ENCODE measurements at places on chromosomes 2 and 18. TPM values are rescaled to one million over a fixed set of nuclear protein-coding genes. Genes with fewer than 3 reads are reported as not detected.

The IL1RL1 gene
- 2.2 TPM for total RNA-seq

The SERPINB2 gene
- total RNA-seq = 0.32 TPM

The IL1F10 gene
- not detected for total RNA-seq

The NT5C1B gene
- total RNA-seq = not detected

The EDAR gene
- total RNA-seq = not detected

The MAL gene
- total RNA-seq = 0.45 TPM

The FAP gene
- total RNA-seq = 5.9 TPM

The CHN1 gene
- 11.6 TPM for total RNA-seq

DNA sequence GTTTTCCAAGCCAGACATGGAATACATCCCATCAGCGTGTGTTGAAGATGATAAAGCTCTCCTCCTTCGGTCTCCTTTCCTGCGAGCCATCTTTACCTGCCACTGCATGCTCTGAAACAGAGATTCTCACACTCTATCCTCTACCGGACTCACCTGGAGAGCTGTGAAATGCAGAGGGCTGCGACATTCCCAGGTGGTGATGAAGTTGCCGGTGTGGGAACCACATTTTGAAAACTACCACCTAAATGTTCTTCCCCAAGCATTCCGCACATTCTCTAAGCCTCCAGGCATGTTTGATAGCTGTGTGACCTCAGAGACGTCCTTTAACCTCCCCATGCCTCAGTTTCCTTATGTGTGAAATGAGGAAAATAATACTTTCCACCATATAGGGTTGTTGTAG is 226.2 kb upstream of the RAB6C start:
- H3K27me3 ChIP-seq = no peaks in the 10 kb centered on the region
- H3K36me3 ChIP-seq = no peaks in the 10 kb centered on the region
- H3K4me3 ChIP-seq = no peak overlapping the region
- DNase-seq = no peak
- no peaks in the 10 kb centered on the region for H3K4me1 ChIP-seq

DNA sequence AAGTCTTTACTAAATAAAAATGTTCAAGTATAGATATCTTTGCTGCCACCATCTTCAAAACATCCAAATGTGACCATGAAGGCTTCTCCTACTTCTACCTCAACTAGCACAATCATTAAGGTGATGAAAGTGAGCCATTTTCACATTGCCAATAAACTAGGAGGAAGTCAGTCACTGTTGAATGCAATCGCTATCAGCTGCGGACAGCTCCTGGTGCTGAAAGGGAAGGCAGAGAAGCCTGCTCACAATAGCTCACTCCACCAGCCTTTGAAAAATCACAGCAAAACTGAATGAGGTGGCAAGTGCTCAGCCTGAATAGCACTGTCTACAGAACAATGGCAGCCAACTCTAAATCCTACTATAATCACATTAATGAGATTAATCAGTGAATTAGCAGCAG is 2.2 kb downstream of the MYT1L start:
- H3K27me3 ChIP-seq = no peaks in the 10 kb centered on the region
- H3K4me3 ChIP-seq = no peak overlapping the region
- no peak for DNase-seq

- DNase-seq = no peak
- H3K36me3 ChIP-seq = no peaks in the 10 kb centered on the region
- peaks cover 2% of the 10 kb centered on the region for H3K4me1 ChIP-seq
- H3K4me3 ChIP-seq = no peak overlapping the region
- H3K27ac ChIP-seq = no peak overlapping the region
These were observed 66.7 kb upstream of the ZFP36L2 start for GRCh38 chr2:43292851-43293743.

GRCh38 chr2:165453561-165454094 is 15.9 kb upstream of the CSRNP3 start:
- DNase-seq = no peak
- H3K36me3 ChIP-seq = no peaks in the 10 kb centered on the region
- H3K4me1 ChIP-seq = no peaks in the 10 kb centered on the region
- H3K27ac ChIP-seq = no peak overlapping the region

DNA sequence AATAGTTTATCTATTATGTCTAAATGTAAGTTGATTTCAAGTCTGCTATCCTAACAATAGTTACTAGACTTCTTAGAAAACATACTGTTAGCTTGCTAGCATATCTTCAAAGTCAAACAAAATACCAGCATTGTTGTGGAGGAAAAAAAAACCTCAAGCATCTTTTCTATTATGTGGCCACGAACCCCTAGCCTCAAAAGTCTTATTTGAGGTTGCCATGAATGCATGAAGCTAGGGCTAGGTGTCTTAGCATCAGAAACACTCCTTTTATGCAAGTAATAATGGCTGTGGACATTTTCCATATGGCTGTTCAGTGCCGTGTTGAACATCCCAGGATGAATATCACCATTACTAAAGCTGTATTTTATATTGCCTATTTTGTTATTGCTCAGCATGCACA is 86.6 kb upstream of the OTX1 start:
- H3K4me3 ChIP-seq = no peak overlapping the region
- no peaks in the 10 kb centered on the region for H3K36me3 ChIP-seq
- H3K27ac ChIP-seq = no peak overlapping the region

GRCh38 chr2:38656866-38657480 is 8.9 kb upstream of the GALM start:
- no peak for DNase-seq
- H3K27me3 ChIP-seq = no peaks in the 10 kb centered on the region
- H3K4me3 ChIP-seq = no peak overlapping the region
- H3K27ac ChIP-seq = no peak overlapping the region
- H3K4me1 ChIP-seq = no peaks in the 10 kb centered on the region

- no peaks in the 10 kb centered on the region for H3K36me3 ChIP-seq
- H3K4me3 ChIP-seq = no peak overlapping the region
- H3K27ac ChIP-seq = no peak overlapping the region
- no peaks in the 10 kb centered on the region for H3K27me3 ChIP-seq
- no peak for DNase-seq
These were observed 20.6 kb downstream of the TRIB2 start for GRCh38 chr2:12737297-12737696.

GRCh38 chr18:12589448-12589847 is 68.5 kb downstream of the SPIRE1 start:
- peaks cover 2% of the 10 kb centered on the region for H3K4me1 ChIP-seq
- DNase-seq = no peak
- no peak overlapping the region for H3K27ac ChIP-seq
- H3K36me3 ChIP-seq = no peaks in the 10 kb centered on the region
- no peaks in the 10 kb centered on the region for H3K27me3 ChIP-seq

DNA sequence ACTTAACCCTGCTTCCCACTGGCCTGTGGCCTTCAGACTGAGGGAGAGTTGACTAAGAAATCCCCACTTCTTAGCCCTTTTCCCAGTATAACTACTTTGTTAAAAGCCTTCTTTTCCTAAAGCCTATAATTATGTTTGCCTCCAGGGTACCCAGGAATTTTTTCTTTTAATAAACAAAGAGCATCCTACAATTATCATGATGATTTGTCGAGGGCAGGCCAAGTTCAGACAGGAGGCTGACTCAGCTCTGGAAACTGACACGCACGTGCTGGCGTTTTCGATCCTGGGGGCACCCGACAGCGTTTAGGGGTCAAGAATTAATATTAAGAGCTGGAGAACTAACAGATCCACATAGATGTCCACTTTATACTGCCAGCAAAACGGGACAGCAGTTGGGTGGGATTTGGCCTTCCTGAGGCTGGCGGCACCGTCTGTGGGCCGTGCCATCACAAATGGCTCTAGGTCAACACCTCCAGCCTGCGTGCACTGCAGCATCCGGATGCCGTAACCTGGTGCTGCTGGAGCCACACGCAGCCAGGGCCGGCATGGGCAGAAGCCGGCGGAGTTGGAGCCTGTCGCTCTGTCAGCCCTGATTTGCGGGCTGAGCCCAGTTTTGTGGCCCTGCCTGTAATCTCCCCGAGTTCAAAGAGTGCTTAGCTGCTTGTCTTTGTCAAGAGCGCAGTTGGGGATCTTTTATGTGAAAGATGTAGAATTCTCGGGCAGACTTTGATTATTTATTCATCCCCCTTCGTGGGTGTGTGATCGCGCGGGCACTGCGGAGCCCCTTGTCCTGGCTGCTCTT is 191.0 kb downstream of the GLI2 start:
- no peak overlapping the region for H3K27ac ChIP-seq
- H3K4me3 ChIP-seq = no peak overlapping the region
- DNase-seq = no peak
- H3K4me1 ChIP-seq = no peaks in the 10 kb centered on the region

DNA sequence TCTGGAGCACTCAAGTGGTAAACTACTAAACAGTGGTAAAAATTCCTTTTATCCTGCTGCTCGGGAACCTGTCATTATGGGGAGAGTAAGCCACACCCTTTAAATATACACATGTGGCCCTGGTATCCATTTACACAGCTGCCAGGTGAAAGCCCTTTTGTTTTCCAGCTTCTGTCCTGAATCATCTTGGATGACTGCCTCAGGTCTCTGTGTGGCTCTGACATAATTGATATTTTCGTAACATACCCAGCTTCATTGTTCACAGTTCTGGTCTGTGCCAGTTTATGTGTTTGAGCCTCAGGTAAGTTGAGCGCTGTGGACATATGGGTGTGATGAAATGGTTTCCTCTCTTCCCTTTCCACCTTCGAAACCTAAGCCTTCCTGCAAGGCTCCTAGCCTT is 15.7 kb upstream of the TTC39C start:
- H3K27me3 ChIP-seq = no peaks in the 10 kb centered on the region
- no peaks in the 10 kb centered on the region for H3K4me1 ChIP-seq
- no peak for DNase-seq
- H3K36me3 ChIP-seq = no peaks in the 10 kb centered on the region

DNA sequence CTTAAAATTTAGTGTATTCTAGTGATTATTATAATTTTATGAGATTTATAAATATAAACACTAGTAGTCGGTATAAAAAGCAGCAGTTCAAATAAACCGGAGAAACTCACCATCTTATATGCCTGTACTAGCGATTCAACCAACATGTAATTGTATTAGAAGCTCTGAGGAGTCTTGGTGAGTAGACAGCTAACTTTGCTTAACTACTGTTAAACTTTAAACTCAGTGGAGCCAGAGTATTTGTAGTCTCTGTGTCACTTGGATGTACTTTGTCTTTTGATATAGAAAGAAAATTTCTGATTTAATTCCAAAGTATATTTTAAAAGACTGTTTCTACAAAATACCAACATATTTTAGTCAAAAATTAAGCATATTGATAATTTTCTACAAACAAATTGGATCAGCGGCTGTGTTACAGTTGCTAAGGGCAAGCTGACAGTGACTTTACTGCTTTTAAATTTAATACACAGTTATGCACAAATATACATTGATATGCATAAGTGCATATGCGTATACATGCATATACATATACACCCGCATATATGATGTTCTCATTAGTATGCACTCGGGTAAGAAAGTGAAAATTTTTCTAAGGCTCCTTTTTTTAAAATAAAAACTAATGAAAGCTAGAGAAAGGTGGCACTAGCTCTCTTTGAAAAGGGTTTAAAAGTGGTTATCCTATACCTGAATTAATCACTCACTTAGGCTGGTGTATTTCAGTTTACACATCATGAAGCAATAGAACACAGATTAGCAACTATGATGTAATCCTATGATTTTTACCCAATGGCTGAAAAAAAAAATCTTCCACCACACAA is 374.5 kb downstream of the NCKAP5 start:
- no peaks in the 10 kb centered on the region for H3K4me1 ChIP-seq
- no peaks in the 10 kb centered on the region for H3K27me3 ChIP-seq
- DNase-seq = no peak
- no peaks in the 10 kb centered on the region for H3K36me3 ChIP-seq
- no peak overlapping the region for H3K4me3 ChIP-seq

DNA sequence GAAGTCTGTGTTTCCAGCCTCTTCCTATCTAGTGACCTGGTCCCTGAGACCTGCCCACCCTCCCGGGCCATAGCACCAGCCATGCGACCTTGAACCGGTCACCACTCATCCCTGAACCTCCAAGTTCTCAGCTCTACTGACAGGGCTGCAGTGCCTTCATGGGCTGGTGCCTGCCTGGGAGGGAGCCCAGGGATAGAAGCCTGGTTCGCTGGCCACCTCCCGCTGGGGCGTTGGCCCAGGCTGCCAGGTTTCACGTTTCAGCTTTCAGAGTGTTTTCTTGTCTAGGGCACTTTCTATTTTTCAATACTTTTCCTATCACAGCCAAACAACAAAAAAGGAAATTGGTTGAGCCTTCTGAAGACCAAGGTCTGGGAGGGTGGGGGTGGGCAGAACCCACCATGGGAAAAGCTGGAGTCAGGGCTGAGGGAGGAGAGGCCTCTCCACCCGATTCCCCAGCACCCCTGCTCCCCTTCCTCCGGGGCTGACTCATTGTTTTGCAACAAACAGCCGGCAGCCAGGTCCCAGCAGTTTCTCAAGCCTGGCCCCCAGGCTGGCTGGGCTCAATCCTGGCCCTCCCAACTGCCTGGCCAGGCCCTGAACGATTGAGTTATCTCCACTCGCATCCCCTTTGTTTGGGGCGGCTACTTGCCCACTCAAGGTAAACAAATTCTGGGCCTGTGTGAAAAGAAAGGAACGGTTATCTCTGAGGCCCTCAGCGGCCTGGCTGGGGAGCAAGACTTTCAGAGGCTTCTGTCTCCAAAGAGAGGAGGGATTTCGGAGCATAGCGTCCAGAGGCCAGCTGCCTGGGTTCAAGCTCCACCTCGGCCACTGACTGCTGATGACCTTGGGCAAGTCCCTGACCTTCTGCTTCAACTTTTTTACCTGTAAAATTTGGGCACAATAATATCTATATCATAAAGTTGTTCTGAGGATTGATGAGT is 47.5 kb downstream of the ZFP36L2 start:
- no peak overlapping the region for H3K4me3 ChIP-seq
- DNase-seq = peak; percentile 90
- peak overlapping the region; percentile 89 for H3K27ac ChIP-seq
- H3K36me3 ChIP-seq = no peaks in the 10 kb centered on the region

GRCh38 chr2:33419581-33420200 is 56.8 kb upstream of the RASGRP3 start:
- H3K27ac ChIP-seq = no peak overlapping the region
- H3K4me1 ChIP-seq = no peaks in the 10 kb centered on the region
- no peaks in the 10 kb centered on the region for H3K27me3 ChIP-seq
- no peak overlapping the region for H3K4me3 ChIP-seq

DNA sequence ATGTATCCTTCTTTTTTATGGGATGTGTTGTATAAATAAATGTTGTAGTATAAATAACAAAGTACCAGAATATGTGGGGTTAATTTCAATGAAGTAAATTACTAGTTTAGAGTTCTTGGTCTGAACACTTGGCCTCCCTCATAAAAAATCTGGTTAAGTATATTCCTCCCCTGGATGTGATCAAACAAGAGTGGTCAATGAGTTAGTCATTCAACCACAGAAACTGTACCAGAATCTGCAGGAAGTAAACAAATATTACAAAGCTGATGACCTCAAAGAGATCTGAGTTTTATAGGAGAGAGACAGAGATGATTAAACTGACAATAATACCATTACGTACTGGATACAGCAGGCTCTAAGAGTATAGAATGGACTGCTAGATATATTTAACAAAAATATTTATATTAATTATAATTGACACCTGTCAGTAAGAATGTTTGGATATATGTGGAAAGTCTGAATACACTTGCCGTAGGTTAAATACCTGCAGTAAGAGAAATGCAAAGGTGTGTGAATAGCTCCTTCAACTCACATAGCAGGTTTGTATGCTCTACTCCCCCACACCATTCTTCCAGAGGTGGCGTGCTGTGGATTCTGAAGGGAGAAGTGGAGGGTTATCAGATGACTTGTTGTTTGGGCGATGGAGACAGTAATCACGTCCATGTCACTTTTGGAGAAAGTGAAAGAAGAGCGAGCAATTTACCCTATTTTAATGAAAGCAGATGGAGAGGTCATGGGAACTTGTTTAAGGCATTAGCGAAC is 108.3 kb upstream of the LRATD1 start:
- H3K27me3 ChIP-seq = no peaks in the 10 kb centered on the region
- no peaks in the 10 kb centered on the region for H3K36me3 ChIP-seq
- DNase-seq = no peak

Data from ovary (tissue), 10 donors.